Skin of body (tissue), 3 donors: ENCODE measurements at places on chromosomes 2 and 18.
A peak's percentile ranks its signal among the peaks of the same experiment; 100 is the strongest.

DNA sequence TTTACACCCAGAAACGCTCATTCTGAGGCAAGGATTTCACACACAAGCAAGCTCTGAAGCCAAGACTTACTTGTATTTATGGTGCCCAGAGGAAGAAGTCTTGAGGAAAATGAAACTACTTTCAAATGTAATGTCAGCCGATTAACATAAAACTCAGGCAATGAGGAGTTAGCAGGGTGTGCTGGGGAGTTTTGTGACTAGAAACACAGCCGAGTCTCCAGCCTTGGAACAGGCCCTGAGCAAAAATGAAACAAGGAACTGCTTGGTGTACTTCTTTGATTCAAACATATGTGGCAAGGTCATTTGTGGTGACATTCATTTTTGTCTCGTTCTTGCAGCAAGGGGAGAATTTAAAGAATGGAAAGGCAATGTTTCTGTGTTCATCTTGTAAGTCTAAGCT, 4.5 kb downstream of the DYTN start:
- no peak for DNase-seq

- peak; percentile 42 for DNase-seq
Measured at GRCh38 chr18:76620321-76621170, 125.5 kb upstream of the ZNF516 start.

- DNase-seq, result no peak
Measured at GRCh38 chr2:169081551-169081950, 12.2 kb downstream of the DHRS9 start.

- DNase-seq, result no peak
Measured at GRCh38 chr2:100588071-100588786, 25.4 kb downstream of the PDCL3 start.

- DNase-seq, result no peak
Measured at GRCh38 chr2:97751752-97752151, 38.4 kb downstream of the ZAP70 start.

- no peak for DNase-seq
Measured at GRCh38 chr2:227472265-227473121, 537 bp downstream of the AGFG1 start.

DNA sequence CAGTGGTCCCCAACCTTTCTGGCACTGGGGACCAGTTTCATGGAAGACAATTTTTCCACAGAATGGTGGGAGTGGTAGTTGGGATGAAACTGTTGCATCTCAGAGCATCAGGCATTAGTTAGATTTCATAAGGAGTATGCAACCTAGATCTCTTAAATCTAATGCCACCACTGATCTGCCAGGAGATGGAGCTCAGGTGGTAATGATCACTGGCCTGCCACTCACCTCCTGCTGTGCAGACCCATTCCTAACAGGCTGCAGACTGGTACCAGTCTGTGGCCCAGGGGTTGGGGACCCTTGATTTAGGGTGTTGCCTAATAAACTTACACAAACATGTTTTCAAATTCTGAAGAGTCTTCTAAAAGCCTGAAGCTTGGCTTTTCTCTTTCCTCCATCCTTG, 261.3 kb downstream of the CDH19 start:
- no peak for DNase-seq

DNA sequence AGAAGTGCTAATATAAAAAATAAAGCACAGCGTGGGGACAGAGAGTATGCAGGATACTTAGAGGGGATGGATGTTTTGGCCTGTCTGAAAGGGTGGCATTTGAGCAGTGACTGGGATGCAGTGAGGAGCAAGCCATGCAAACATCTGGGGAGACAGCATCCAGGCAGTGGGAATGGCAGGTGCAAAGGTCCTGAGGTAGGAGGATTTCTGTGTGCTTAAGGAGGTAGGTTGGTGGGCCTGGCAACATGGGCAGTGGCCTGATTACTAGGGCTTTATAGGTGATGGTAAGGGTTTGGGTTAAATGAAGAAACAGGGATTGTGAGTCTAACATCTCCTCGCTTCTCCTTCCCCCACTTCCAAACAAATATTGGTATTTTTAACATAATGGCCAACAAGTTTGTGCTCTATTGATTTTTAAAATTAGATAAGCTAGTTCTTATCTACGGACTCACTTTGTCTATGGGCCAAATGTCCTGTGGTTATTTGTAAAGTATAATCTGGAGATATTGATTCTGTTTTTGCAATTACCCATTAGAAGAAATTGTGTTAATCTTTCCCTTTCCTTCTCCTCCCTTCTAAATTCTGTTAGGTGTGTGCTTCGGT, 2.4 kb downstream of the AOX1 start:
- DNase-seq, result no peak

GRCh38 chr2:140734992-140735391, 1395.8 kb downstream of the LRP1B start:
- no peak for DNase-seq

- peak; percentile 5 for DNase-seq
Measured at GRCh38 chr2:182784777-182785176, 68.7 kb downstream of the DNAJC10 start.

DNA sequence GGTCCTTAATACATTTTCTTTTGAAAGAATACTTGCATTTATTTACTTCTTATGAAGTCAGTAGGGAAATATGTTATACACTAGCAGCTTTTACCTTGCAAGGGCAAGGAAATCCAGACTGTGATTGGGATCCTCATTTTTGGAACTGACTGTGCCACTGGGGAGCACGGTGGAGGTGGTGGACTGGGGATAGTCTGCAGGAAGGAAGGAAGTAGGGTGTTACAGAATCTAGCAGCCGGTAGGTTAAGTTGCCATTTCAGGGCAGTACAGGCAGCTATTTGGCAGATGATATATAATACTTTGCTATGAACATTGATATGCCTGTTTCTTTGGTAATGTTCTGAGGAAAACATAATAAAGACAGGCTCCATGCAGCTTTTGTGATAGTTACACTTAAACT, 238.3 kb downstream of the PHLPP1 start:
- DNase-seq, result no peak

GRCh38 chr18:48138660-48139430, 208.4 kb upstream of the SMAD2 start:
- DNase-seq, result no peak

- peak; percentile 47 for DNase-seq
Measured at GRCh38 chr2:219509780-219510511, 4.3 kb upstream of the ASIC4 start.

GRCh38 chr2:75493230-75493629, 67.5 kb downstream of the EVA1A start:
- no peak for DNase-seq

- DNase-seq, result no peak
Measured at GRCh38 chr2:54067851-54068375, 47.5 kb upstream of the ACYP2 start.

DNA sequence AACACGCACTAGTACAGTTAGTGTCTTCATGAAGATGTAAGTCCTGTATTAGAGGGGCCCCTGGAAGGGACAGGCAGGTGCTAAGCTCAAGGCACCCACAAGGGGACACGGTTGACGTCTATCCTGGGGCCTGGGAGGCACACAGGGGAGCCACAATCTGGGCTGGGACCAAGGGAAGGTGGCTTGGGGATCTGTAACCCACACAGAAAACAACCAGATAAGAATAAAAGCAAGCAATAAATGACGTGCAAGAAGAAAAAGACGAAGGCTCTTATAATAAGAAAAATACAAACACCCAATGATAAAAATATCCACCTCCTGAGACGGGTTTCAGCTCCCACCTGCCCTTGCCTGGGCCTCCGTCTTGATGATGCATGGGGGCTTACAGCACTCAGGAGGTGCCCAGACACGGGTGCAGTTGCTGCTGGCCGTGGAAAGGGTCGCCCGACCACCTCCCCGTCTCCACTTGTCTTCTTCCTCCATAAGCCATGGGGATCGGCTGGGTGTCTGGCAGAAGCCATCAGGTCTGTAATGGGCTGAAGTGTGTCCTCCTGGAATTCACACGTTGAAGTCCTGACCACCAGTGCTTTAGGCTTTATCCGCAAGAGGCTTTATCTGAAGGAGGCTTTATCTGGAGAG, 73.9 kb downstream of the TWIST2 start:
- DNase-seq, result no peak

GRCh38 chr2:47815764-47816163, 32.8 kb downstream of the MSH6 start:
- DNase-seq, result no peak

GRCh38 chr2:159118115-159118858, 149.8 kb downstream of the TANC1 start:
- DNase-seq, result peak; percentile 83

GRCh38 chr18:54020966-54021365, 203.5 kb downstream of the MBD2 start:
- DNase-seq, result no peak

DNA sequence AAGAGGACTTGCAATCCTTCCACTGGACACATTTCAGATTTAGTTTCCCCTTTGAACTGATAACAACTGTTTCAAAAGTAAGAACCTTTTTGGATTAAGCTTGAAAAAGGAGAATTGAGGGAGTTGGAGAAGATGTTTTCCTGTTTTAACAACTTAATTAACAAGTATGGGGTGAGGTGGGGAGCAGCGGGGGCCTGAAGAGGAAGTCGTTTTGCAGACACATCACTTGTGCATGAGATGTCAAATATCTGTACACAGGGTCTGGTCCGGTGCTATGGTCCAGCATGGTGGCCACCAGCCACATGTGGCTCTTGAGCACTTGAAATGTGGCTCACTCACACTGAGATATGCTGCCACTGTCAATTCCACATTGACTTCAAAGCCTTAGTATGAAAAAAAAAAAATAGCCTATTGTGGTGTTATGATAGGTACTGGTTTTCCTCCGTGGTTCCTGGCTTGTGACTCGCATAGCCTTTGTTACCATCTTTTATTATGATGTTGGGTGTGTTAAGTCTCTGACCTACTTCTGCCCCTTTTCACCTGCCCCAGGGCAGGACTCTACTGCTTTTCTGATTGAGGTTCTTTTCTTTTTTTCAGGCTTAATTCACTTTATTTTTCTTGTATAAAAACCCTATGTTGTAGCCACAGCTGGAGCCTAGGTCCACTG, 205.5 kb downstream of the BCL2 start:
- no peak for DNase-seq

GRCh38 chr18:56386856-56387255, 251.5 kb downstream of the TXNL1 start:
- DNase-seq, result peak; percentile 87

GRCh38 chr18:30988440-30988839, 54.1 kb downstream of the DSC3 start:
- no peak for DNase-seq
